CD4-positive, alpha-beta T cell treated with Interleukin-6 at 100 ng/mL for 8 hours (primary cell): ENCODE measurements at places on chromosomes 16 and 17.

GRCh38 chr17:82058855-82059249, 6.8 kb downstream of the DUS1L start:
- DNase-seq: no peak

DNA sequence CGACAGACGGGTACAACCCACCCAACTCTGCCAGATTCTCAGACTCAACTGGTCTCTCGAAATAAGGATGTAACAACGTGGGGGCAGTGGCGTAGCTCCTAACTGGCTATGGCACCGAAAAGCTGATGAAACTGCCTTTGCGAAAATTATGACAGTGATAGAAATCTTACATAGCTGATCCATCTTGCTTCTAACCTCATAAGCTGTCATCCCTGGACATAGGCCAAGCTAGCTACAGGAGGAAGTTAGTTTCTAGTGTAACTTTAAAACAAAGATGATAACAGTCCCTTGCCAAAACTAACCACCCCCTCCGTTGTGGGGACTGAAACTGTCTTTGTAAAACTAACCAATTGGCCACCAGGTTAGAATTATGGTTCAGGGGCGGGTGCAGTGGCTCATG, 220.1 kb downstream of the SLC39A11 start:
- DNase-seq: no peak

DNA sequence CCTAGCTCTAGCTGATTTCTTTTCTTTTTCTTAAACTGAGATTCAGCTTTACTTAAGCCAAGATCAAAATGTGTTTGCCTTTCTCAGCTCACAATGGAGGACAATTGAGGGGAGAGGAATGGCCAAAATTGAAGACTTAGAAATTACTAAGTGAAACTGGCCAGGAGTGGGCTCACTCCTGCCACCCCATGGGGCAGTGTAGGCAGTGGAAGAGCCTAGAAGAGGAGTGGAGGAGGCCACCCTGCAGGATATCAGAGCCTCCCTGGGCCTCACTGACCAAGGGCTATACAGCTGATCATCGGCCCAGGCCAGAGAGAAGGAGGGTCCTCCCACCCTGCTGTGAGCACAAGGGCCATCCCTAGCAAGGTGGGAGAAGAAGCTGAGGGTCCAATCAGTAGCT, 119.8 kb downstream of the CCT6B start:
- no peak for DNase-seq

DNA sequence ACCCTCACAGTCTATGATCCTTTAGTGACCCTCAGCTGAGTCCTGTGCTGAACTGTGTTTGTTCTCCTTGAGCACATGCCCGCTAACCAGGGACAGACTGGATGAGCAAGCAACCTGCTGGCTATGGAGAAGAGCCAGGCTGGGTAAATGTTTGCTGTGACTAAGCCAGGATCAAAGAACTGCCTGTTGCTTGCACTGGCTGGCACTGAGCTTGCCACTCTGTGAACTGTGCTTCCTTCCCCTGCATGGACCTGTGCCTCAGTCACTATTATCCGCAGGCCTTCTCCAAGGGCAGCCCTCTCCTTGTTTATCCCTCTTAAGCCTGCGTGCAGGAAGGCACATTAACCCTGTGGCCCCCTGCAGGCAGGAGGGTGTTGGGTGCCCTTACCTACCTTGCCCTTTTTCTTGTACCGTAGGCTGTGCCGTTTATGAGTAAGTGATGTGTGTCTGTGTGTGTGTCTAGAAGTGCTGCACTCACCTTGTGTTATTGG, 7.4 kb downstream of the PNPO start:
- DNase-seq: no peak

DNA sequence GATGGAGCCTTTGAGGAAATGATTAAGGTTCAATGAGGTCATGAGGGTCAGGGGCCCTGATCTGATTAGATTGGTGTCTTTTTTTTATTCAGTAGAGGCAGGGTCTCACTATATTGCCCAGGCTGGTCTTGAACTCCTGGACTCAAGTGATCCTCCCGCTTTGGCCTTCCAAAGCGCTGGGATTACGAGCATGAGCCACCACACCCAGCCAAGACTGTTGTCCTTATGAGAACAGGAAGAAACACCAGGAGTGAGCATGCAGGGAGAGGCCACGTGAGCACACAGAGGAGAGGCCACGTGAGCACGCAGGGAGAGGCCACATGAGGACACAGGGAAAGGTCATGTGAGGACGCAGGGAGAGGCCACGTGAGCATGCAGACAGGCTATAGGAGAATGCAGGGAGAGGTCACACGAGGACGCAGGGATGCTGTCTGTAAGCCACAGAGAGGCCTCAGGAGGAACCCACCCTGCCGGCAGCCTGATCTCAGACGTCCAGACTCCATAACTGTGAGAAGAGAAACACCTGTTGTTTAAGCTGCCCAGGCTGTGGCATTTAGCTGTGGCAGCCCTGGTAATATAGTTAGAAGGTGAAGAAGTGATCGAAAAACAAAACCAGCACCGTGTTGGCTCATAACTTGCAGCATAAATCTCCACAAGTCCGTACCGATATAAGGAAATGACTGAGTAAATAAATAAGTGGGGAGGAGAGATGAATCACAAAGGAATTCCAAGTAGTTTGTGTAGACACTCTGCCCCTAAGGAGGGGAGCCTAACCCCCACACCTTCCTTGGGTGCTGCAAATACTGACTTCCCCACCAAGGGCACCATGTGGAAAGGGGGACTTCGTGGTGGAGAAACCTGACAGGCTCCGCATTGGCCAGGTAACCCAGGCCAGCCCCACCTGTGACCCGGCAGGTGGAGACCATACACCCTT, 14.6 kb upstream of the CSNK1D start:
- DNase-seq: no peak

DNA sequence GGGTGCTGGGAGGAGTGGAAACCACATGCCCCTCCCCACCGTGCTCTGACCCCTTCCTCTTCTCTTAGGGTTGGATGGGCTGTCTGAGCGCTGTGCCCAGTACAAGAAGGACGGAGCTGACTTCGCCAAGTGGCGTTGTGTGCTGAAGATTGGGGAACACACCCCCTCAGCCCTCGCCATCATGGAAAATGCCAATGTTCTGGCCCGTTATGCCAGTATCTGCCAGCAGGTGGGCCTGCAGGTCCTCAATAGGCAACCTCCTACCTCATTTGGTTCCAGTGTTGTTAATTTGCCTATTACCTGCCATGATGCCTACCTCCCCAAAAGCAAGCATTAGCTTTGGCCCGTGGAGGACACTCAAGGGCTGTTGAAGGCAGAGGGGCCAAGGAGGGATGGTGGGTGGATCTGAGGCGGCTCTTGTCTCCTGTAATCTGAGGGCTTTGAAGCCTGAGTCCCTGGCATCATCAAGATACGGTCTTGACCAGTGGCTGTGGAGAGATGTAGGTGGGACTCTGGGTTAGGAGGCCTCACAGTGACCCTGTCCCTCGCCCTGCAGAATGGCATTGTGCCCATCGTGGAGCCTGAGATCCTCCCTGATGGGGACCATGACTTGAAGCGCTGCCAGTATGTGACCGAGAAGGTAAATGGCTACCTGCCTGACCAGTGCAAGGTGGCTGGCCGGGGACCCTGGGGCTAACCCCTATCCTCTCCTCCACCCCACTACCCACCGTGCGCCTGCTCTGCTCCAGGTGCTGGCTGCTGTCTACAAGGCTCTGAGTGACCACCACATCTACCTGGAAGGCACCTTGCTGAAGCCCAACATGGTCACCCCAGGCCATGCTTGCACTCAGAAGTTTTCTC, 3.4 kb downstream of the ALDOA start:
- peak; percentile 37 for DNase-seq

DNA sequence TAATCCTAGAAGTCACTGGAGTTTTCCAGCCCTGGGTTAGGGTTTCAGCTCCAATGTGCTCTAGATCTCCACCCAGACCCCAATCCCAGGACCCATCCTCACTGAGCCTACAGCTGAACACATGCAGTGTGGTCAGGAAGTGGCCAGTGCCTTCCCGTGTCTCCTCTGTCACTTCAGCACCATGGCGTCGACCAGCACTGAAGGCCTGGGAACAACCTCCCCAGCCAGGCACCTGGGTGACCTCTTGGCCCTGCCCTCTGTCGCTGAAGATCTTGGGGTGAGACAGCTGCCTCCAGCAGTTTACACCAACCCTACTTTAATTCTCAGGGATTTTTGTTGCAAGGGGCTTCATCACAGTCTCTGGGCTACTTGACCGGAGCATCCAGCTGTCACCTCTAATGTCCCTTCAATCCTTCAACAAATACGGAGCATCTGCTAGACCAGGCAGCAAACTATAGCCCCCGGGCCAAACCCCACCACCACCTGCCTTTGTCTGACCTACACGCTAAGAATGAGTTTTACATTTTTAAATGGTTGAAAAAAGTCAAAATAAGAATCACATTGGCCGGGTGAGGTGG, 18.0 kb upstream of the GSG1L start:
- DNase-seq: no peak

DNA sequence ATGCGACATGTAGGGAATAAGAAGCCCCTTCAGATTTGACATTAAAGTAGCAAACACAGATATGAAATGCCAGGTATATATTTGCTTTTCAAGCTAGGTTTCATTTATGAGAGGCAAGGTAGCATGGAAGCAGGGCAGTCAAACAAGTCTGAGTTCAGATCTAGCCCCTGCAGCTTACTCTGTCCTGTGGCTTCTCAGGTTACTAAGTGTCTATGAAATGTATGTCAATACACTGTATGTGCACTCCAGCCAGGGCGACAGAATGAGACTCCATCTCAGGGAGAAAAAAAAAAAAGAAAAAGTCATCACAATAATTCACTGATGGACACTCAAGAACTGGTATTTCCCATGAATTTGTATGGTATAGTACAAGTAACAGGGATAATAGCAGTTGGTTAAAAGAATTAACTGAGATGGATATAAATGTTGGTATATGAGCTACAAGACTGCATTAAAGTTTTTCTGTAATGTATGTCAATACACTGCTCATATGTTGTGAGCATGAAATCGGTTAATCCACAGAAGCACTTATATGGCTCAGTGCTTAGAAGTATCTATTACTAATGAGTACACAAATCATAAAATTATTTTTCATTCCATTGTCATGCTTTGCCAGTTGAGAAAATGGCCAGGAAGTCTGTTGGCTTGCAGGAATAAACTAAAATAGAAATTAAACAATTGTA, 2.9 kb upstream of the WSB1 start:
- DNase-seq: no peak

DNA sequence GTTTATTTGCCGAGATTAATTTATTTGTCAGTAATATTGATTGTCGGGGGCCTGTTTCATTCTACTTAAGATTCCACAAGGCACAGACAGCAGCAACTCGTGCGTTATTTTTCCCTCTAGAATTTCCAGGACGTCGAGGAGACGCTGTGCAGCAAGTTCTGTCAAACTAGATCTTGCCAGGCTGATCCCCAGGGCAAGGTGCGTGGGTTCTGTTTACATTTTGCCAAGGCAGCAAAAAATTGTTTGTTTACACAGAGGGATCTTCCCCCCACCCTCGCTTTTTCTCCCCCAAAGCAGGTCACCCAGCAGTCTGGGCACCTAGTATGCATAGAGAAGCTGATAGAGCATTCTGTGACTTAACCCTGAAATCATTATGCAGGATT, 111.4 kb downstream of the IRX3 start:
- no peak for DNase-seq

- no peak for DNase-seq
Measured at GRCh38 chr17:6195123-6195522, 124.9 kb downstream of the WSCD1 start.

- DNase-seq: no peak
Measured at GRCh38 chr16:57999971-58000705, at the start of gene ZNF319. Gene ZNF319, minus strand, starts transcription at chr16:58000672. Its CDS starts 2,407 bp downstream, at chr16:57998265.

- no peak for DNase-seq
Measured at GRCh38 chr16:57070424-57070823, 22.0 kb upstream of the CPNE2 start.

DNA sequence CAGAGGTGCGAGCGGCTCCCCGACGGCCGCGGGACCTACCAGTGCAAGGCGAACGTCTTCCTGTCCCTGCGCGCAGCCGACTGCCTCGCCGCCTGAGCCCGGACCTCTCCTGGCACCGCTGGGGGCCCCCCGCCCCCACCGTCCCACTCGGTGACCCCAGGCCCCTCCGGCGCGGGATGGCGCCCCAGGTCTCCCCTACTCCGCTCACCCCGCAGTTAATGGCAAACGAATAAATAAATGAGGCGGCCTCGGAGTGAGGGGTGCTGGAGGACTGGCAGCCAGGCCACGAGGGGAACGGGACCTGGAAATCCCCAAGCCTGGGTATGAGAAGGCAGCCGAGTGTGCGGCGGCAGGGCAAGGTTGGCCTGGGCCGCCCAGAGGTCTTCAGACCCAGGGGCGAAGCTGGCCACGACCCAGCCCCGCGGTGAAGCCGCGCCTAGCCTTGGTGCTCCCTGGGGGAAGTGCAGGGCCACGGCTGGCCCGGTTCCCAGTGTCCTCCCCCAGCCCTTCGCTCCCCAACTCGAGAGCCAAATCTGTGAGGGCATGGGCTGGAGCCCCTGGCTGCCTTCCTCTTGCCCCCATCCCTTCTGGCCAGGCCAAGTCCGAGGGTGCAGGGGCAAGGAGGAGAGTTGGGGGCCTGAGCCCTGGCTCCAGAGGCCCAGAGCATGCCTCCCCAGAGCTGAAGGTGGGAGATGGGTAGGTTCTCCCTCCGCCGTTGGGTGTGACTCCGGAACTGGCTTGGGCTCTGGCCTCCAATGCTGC, 796 bp downstream of the NPB start:
- DNase-seq: no peak

DNA sequence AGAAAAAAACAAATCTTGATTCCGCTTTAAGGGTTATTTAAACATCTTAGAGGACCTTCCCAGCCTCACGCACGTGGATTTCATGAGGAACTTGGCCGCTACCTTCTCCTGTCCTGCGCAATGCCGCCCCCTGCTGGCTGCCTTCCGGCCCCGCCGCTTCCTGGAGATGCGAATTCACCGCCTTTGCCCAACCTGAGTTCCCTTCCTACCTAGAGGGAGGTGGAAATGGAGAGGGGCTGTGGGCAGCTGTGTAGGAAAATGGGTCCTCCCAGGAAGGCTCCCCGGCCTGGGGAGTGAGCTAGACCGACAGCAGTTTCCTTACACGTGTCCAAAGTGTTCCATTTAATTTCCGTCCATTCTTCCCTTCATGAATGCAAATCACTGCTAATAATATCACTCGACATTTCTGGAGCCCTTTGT, 1.0 kb upstream of the ABCC12 start:
- DNase-seq: peak; percentile 69

DNA sequence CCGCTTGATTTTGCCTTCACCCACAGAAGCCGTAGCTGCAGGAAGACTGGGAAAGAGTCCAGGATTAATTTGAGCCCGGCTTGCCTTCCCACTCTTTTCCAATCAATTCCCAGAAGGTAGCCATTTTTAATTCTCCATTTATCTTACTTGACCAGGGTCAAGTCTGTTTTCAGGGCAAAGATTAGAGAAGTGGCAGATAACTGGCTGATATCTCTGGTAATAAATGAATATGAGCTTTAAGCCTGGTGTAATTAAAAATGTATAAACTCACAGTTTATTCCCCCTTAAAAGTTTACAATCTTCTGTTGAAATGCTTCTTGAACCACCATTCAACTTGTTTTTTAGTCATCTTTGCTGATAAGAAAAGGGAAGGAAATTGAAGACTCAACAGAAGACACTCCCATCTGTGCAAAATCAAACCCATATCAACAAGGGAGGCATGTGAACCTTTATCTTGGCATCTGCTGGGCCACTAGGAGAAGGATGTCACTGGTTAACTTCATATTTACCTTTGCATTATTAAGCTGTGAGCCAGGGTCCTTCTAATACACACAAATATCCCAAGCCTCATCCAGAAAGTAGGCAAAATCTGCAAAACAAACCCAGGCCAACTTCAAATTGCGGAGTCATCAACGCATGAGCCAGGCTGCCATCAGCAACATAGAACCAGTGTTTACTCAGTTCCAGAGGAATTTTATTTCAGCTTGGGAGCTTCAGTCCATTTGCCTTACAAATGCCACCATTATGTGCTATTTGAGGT, 314.6 kb upstream of the MAF start:
- DNase-seq: no peak

- DNase-seq: peak; percentile 53
Measured at GRCh38 chr17:51166987-51167931, 1.0 kb downstream of the NME2 start.
